HFF-Myc (cell line): ENCODE measurements at places on chromosomes 7 and 10.

DNA sequence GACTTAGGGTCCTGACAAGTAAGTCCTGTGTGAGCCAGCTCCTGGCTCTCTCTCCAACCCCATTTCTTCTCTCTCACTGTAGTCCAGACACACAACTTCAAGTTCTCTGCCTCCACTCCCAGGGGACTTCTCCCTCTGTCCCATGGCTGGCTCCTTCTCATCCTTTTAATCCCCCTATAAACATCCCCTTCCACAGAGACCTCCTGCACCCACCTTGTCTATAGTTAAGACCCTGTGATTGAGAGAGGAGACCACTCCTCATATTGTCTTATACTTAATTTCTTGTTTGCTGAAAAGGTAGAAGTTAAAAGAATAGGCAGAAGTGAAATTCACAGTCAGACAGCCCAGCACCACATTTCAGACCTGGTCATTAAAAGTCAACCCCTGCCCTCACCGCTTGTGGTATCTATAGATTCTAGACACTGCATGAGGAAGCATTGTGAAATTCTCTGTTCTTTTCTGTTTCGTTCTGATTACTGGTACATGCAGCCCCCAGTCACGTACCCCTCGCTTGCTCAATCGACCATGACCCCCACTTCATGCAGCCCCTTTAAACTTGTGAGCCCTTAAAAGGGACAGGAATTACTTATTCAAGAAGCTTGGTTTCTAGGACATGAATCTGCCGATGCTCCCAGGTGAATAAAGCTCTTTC, 125.6 kb upstream of the FRMD4A start:
- no peak for DNase-seq

DNA sequence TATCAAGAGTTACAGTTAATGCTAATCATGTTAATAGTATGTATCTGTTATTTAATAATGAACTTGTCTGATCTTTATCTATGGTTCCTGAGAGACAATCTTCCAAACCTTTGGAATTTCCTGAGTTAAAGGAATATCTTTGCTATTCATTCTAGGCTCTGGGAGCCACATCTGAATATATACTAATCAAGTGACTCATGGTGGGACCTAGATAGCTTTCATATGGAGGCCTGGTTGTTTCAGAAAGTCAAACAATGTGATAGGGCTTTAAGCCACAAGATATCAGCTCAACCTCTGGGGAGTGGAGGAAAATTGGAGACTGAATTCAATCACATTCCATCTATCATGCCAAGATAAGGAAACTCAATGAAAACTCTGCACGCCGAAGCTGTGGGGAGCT, 746.4 kb downstream of the TNS3 start:
- DNase-seq = no peak

- no peak for DNase-seq
Measured at GRCh38 chr7:104135760-104136558, 71.9 kb downstream of the ORC5 start.

DNA sequence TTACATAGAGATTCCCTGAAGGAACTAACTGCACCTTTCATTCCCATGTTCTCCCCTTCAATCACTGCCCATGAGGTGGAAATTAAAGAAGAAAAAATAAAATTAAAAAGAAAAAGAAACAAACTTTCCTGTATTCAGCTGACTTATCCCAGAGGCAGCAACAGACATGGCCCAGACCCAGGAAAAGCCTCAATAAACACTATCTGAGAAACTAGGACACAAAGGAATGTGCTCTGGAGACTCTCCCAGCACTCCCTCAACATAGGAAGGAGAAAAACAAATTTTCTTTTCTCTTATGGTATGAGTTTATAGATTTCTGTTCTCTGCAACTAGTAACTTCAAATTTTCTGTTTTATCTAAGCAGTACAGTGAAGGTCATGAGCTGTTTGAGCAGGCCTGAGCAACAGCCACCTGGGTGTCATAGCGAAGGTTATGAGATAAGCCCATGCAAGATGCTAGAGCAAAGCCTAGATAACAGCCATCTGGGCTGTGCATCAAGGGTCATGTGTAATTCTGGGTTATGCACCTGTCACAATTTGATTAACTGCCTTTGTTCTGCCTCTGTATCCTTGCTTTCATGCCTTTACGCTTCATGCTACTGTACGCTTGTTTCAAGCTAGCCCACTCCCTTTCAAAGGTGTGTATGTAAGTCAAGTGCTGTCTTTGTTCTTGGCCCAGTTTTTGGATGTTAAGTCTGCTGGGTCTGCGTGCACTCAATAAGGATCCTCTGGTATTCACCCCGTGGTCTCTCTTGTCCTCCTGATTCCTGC, 11.0 kb upstream of the OR6B1 start:
- DNase-seq = no peak

DNA sequence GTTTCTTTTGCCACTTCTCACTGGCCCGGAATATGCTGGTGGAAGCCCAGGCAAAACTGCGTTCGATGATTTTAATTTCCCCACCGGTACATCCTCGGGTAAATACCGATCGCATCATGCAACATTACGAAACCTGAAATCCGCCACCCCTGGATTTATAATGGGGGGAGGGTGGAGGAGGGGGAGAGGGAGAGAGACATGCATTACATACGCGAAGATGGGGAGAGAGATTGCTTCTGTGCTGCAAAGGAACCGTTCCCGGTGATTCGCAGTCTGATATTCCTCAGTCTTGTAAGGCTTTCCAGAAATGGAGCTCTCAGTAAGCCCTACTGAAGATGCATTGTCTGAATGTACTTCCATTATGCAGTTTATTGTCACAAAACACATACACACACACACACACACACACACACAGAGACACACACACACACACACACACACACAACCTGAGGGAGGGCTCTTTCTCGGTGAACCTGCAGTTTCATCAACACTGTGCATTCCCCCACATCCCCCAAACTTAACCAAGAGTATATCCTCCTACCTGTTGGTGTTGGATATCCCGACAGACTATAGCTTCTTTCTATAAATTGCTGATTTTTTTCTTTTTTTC, 741 bp downstream of the GPR85 start:
- no peak for DNase-seq

- DNase-seq = no peak
Measured at GRCh38 chr7:107843184-107843583, 40.2 kb upstream of the SLC26A3 start.
